Aorta (tissue), 5 donors: ENCODE measurements at places on chromosomes 12 and 14. TPM values are rescaled to one million over a fixed set of nuclear protein-coding genes. Genes with fewer than 3 reads are reported as not detected.

RNASE7 gene
- total RNA-seq = not detected

DNA sequence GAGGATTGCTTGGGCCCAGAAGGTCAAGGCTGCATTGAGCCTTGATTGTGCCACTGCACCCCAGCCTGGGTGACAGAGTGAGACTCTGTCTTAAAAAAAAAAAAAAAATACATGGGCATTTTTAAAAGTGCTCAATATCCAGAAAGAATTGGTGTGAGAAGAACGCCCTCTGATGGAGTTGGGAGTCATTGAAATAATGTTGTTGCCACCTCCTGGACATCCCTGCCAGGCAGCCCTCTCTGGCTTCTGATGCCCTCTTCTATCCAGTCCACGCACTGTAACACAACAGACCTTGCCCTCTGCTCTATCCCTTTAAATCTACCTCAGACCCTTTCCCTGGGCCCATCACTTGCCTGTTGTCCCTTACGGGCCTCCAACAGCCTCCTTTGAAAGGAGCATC, 4.9 kb downstream of the PTGDR start:
- H3K36me3 ChIP-seq = no peaks in the 10 kb centered on the region
- H3K4me1 ChIP-seq = no peaks in the 10 kb centered on the region
- H3K27ac ChIP-seq = no peak overlapping the region
- H3K27me3 ChIP-seq = no peaks in the 10 kb centered on the region

- no peaks in the 10 kb centered on the region for H3K36me3 ChIP-seq
- H3K4me3 ChIP-seq = no peak overlapping the region
- DNase-seq = no peak
- H3K27ac ChIP-seq = no peak overlapping the region
- no peaks in the 10 kb centered on the region for H3K4me1 ChIP-seq
Observed at GRCh38 chr14:25626986-25627385, 577.0 kb upstream of the STXBP6 start.

RABGGTA gene
- total RNA-seq = 17.1 TPM

DNA sequence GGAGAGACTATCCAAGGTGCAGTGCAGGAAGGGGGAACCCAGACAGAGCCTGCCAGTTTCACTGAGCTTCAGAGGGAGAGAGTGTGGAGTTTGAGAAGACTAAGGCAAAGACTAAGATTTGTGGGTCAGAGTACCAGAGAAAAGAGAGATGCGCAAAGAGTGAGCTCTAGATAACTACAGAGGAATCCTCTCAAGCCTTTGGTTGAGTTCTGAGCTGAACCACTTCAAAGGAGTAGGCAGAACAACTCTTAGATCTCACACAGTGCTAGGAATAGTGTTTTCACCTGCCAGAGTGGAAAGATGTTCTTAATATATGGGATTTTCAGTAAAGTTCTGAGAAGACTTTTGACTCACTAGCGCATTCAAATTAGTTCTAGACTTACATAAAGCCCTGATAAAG, 10.7 kb upstream of the M6PR start:
- H3K4me3 ChIP-seq = no peak overlapping the region
- DNase-seq = no peak
- H3K27ac ChIP-seq = no peak overlapping the region
- no peaks in the 10 kb centered on the region for H3K4me1 ChIP-seq
- H3K27me3 ChIP-seq = no peaks in the 10 kb centered on the region
- H3K36me3 ChIP-seq = no peaks in the 10 kb centered on the region

GRCh38 chr12:84929501-84929900, 16.9 kb upstream of the SLC6A15 start:
- no peaks in the 10 kb centered on the region for H3K36me3 ChIP-seq
- no peak overlapping the region for H3K4me3 ChIP-seq
- H3K27me3 ChIP-seq = no peaks in the 10 kb centered on the region
- no peaks in the 10 kb centered on the region for H3K4me1 ChIP-seq
- no peak for DNase-seq

KLRD1 gene
- 4.4 TPM for total RNA-seq

DNA sequence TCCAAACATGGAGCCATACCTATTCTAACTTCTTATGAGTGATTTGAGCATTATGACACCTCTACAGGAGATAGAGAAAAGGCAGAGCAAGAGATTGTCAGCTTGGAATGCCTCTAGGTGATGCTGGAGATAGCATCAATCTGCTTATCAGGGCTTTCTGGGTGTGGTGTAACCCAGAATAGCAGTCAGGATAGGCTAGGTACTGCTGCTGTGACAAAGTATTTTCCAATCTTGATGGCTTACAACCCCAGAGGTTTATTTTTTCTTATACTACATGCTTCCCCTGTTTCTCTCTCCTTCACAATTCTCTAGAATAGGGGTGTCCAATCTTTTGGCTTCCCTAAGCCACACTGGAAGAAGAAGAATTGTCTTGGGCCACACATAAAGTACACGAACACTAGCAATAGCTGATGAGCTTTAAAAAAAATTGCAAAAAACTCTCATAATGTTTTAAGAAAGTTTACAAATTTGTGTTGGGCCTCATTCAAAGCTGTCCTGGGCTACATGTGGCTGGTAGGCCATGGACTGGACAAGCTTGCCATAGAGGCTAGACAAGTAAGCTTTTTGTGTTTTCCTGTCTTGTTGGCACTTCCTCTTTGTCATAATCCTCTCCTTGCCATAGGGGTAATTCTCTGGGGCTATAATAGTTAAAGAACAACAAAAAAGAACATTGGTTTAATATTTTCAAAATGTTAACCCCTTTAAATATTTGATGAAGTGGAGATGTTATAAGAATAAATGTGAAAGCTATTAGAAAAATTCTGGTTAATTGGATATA, 123.9 kb upstream of the PMCH start:
- no peaks in the 10 kb centered on the region for H3K4me1 ChIP-seq
- H3K4me3 ChIP-seq = no peak overlapping the region
- no peaks in the 10 kb centered on the region for H3K27me3 ChIP-seq
- no peaks in the 10 kb centered on the region for H3K36me3 ChIP-seq

FAM186B gene
- 0.30 TPM for total RNA-seq

GRCh38 chr14:21505012-21505553, 6.1 kb downstream of the METTL3 start:
- no peaks in the 10 kb centered on the region for H3K27me3 ChIP-seq
- no peak overlapping the region for H3K27ac ChIP-seq
- H3K4me1 ChIP-seq = no peaks in the 10 kb centered on the region
- DNase-seq = no peak

DNA sequence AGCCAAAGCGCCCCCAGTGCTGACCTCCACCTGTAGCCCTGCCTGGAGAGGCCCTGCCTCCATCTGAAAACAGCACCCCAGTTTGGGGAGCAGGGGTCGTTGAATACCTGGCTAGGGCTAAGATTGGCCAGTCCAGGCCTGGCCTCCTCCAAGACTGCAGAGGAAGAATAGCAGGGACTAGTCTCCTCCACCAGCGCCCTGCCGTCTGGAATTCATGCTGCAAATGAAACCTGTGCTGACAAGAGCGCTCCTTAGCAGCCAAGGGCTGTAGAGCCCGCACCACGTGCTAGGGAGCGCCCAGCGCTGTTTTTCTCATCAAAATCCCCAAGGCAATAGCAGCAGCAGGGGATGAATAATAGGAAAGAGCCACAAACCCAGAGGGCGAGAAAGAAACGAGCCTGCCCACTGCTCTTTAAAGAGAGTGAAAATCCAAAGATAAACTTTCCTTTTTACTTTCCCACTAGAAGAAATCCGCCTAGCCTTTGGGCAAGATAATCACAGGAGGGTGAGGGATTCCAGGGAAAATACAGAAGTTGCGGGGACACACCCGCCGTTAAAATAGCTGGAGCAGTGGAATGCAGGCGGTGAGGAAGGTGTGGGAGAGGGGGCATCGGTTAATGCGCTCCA, 3.3 kb downstream of the COL2A1 start:
- no peaks in the 10 kb centered on the region for H3K36me3 ChIP-seq
- H3K4me3 ChIP-seq = peak overlapping the region; percentile 37
- no peaks in the 10 kb centered on the region for H3K4me1 ChIP-seq
- no peaks in the 10 kb centered on the region for H3K27me3 ChIP-seq
- no peak overlapping the region for H3K27ac ChIP-seq

OVCH1 gene
- 1.0 TPM for total RNA-seq

DNA sequence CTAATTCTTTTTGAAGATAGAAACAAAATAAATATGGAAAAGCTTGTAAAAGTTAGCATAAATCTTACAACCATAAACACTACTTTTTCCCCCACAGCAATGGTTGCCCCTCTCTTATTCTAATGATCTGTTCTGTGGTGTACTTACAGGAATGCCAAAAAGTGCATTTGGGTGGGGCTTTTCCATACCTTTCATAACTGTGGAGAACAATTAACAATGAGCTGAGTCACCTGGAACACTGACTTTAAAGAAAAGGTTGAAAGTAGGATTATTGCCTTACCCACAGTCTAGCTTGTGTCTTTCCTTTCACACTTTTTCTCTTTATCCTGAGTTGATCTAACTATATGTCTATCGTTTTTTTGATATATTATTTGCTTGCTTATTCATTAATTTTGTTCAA, 86.9 kb downstream of the TPH2 start:
- no peaks in the 10 kb centered on the region for H3K36me3 ChIP-seq
- no peak overlapping the region for H3K4me3 ChIP-seq
- H3K27me3 ChIP-seq = no peaks in the 10 kb centered on the region

- H3K4me3 ChIP-seq = no peak overlapping the region
- no peaks in the 10 kb centered on the region for H3K27me3 ChIP-seq
- H3K4me1 ChIP-seq = no peaks in the 10 kb centered on the region
- H3K27ac ChIP-seq = no peak overlapping the region
- no peak for DNase-seq
- no peaks in the 10 kb centered on the region for H3K36me3 ChIP-seq
Observed at GRCh38 chr14:103241531-103241930, 92.5 kb upstream of the EIF5 start.

DNA sequence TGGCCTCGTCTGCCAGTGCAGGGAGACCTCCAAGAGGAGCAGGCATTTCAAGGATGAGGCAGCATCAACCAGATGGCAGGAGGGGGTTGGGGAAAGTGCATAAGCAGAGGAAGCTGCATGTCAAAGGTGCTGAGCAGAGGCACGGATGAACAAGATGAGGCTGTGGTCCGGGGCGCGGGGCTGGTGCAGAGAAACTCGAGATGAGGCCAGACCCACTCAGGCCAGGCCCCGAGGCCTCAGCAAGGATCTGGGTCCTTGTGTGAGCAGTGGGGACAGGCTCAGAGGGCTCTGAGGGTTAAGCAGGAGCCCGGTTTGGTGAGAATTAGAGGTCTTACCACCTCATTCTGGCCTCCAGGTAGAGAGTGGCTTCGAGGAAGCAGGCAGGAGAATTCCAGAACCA, 98.8 kb downstream of the DICER1 start:
- H3K27ac ChIP-seq = no peak overlapping the region
- DNase-seq = no peak
- no peaks in the 10 kb centered on the region for H3K36me3 ChIP-seq
- H3K4me3 ChIP-seq = no peak overlapping the region
- H3K27me3 ChIP-seq = no peaks in the 10 kb centered on the region

DNA sequence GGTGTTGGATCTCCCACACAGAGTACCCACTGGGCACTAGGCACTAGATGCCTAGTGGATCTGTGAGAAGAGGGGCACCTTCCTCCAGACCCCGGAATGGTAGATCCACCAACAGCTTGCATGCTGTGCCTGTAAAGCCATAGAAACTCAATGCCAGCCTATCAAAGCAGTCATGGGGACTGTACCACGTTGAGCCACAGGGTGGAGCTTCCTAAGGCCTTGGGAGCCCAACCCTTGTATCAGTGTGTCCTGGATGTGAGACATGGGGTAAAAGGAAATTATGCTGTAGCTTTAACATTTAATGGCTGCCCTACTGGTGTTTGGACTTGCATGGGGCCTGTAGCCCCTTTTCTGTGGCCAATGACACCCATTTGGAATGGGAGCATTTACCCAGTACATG, 1024.9 kb downstream of the TMEM121 start:
- DNase-seq = no peak
- H3K27ac ChIP-seq = no peak overlapping the region
- no peaks in the 10 kb centered on the region for H3K27me3 ChIP-seq
- H3K4me3 ChIP-seq = no peak overlapping the region

STAB2 gene
- 0.45 TPM for total RNA-seq

GRCh38 chr12:92601176-92601575, 101.6 kb upstream of the PLEKHG7 start:
- H3K27ac ChIP-seq = no peak overlapping the region
- DNase-seq = no peak
- H3K4me3 ChIP-seq = no peak overlapping the region
- H3K36me3 ChIP-seq = no peaks in the 10 kb centered on the region

CPM gene
- total RNA-seq = 20.7 TPM

GRCh38 chr12:46959502-46959901, 119.9 kb upstream of the PCED1B start:
- peaks cover 4% of the 10 kb centered on the region for H3K4me1 ChIP-seq
- no peaks in the 10 kb centered on the region for H3K36me3 ChIP-seq
- no peak overlapping the region for H3K27ac ChIP-seq
- no peak overlapping the region for H3K4me3 ChIP-seq
- H3K27me3 ChIP-seq = no peaks in the 10 kb centered on the region
- DNase-seq = no peak

OR6C2 gene
- not detected for total RNA-seq

DNA sequence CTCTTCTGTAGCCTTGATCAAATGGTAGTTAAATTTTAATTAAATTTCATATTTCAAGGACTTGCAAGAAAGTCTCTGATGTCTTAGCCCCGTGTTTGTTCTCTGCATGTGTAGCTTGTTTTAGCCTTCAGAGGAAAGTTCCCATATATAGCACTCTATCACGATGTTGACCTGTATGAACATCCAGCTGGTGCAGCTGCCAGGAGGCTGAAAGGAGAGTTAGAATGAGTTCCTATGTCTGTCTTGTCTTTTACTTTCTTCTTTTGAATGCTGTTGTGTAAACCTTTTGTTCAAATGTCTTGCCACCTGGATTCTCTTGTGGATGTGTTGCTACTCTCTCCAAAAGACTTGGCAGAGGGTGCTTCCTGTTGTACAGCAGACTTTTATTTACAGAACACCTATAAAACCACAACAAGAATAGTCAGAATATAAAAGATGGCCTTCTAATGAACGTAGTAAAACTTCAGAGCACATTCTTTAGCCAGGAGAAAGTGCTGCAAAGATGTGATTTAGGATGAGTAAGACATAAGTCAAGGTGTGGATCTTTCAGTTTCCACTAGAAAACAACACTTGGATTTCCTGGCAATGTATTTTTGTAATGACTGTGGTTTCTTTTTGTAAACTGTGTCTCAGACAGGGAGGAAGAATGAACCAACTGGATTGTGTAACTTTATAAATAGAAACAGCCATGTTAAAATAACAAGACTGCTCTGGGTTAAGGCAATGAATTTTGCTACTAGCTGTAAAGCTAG, 17.2 kb downstream of the NAV3 start:
- H3K27ac ChIP-seq = no peak overlapping the region
- no peak for DNase-seq
- H3K27me3 ChIP-seq = no peaks in the 10 kb centered on the region

DNA sequence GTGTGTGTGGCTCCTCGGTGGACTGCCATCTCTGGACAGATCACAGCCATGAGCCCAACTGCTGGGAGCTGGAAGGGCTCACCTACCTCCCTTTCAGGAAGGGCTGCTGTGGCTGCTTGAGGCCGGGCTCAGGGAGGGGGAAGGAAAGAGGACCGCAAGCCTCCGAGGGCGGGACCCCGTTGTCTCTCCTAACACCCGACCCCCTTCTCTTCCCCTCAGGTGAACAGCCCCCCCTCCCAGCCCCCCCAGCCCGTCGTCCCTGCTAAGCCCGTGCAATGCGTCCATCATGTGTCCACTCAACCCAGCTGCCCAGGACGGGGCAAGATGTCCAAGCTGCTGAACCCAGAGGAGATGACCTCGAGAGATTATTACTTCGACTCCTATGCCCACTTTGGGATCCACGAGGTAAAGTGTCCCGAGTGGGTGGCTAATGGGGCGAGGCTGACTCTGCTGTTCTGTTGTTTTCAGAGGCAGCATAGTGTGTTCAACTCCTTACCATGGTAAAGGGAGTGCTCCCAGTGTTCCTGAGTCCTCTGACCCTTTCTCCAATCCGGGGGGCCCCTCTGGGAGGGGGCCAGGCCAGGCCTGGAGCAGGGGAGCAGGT, 49.5 kb downstream of the PRMT8 start:
- no peaks in the 10 kb centered on the region for H3K4me1 ChIP-seq
- no peak overlapping the region for H3K4me3 ChIP-seq
- no peak overlapping the region for H3K27ac ChIP-seq
- no peaks in the 10 kb centered on the region for H3K27me3 ChIP-seq
- H3K36me3 ChIP-seq = no peaks in the 10 kb centered on the region
- no peak for DNase-seq
